ENCODE measurements at places on chromosomes 7 and 10.

DNA sequence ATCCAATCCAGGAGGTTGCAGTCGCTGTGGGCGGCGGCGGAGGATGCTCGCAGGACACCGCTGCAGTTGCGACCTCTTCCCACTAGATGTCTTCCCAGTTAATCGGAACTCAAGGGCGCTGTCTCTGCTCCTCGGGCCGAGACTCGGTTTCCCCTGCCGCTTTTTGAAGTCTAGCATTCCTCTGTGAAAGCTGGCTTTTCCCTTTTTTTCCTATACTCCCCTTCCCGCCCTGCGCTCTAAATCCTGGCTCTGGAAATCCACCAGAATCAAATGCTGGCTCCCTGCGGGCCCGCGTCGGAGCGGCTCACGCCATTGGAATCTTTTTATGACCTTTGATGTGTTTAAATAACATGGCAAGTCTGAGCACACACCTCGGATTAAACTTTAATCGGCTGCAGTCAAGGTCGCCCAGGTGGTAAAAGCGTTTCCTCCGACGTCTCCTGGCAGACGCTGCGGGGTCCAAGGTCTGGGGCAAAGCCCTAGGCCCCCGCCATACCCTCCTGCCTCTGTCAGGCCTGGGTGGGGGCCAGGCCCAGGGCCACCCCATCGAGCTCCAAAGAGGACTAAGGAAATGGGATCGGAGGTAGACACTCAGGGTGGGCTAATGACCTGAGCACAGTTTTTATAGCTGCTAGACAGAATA, 10.7 kb upstream of the HOXA13 start:
- DNase-seq: no peak

GRCh38 chr7:70972693-70973092, 159.3 kb upstream of the GALNT17 start:
- DNase-seq: no peak

- DNase-seq: no peak
Measured at GRCh38 chr10:116765648-116766081, 23.3 kb upstream of the HSPA12A start.

- no peak for DNase-seq
Measured at GRCh38 chr10:35909121-35909720, 267.1 kb upstream of the FZD8 start.

- DNase-seq: peak; percentile 49
Measured at GRCh38 chr10:45001381-45002148, 842 bp downstream of the ZNF22 start.

DNA sequence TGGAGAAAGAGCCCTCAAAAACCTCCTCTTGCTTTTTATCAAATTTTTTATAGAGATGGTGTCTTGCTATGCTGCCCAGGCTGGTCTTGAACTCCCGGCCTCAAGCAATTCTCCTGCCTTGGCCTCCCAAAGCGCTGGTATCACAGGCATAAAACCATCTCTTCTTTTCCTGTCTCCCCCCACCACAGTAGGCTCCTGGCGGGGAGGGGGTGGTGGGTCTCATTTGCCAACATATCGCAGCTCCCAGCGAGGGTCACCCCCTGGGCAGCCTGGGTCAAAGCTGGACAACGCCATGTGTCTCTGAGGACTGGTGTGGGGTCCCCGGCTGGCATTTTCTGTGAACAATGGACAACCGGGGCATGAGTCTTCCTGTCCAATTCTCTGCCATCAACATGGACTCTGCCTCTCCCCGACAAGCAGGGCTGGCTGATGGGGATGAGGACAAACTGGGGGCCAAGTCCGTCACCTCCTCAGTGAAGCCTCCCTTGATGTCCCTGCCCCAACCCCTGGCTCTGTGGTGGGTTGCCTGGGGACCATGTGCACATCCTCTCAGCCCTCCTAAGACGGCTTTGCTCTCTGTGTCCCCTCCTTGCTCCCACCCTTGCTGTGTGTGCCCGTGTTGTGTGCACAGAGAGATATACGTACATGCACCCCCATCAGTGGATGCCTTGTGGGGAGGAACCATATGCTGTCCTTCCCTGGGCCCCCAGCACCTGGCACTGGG, 86.4 kb upstream of the GNA12 start:
- no peak for DNase-seq

- DNase-seq: no peak
Measured at GRCh38 chr10:60044971-60045370, 138.6 kb upstream of the CCDC6 start.

- DNase-seq: no peak
Measured at GRCh38 chr10:34018129-34018528, 683.7 kb upstream of the NRP1 start.

- DNase-seq: no peak
Measured at GRCh38 chr10:13072339-13072738, 27.6 kb upstream of the OPTN start.

GRCh38 chr10:42933448-42934340, 143.2 kb upstream of the RET start:
- peak; percentile 24 for DNase-seq

GRCh38 chr10:133334503-133335245, 2.0 kb downstream of the CALY start:
- no peak for DNase-seq

DNA sequence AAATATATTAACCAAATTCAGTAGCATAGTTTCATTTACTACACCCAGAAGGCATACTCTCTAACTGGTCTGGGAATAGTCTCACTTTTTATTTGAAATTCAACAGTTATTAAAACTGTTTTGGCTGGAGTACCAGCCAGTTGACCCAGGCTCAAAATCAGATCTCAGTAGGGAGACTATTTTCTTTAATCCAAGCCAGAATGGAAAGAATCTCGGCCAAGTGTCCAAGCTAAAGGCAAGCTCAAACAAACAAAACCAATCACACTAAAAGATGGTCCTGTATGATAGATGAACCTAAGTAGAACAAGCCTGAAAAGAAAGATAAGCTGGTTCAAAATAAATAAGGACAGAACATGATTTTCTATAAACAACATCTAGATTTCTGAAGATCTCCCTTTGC, 259.6 kb upstream of the POM121L12 start:
- no peak for DNase-seq

- DNase-seq: no peak
Measured at GRCh38 chr7:114026486-114027089, 107.8 kb upstream of the PPP1R3A start.

DNA sequence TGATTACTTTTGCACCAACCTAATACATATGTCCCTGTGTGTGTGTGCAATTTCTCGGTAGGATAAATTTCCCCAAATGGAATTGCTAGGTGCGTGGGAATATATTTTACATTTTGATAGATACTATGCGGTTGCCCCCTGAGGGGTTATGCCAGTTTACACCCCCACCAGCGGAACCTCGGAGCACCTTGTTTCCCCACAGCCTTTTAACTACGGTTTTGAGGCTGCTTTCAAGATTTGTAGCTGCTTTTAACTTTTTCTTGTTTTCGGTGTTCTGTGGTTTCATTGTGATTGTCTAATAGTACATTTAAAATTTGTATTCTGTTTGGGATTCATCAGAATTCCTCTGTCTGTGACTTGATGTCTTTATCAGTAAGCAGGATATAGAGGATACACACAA, 22.0 kb downstream of the PROSER2 start:
- no peak for DNase-seq

DNA sequence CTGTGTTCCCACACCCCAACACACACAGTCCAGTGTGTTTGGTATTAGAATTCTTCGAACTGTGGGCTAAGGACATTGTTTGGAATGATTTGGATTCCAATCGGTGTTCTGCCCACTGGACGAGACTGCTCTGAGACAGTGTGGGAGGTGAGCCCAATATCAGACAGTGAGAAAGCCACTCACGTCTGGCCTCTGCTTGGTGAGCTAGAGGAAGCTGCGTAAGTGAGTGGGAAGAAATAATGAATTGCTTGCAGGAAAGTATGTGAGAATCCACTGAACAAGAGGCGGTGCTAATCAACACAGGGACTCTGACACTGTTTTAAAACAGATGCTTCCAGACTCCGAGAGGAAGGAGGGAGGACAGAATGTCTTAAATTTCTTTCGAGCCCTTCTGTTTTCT, 675.0 kb upstream of the ANKRD30A start:
- DNase-seq: peak; percentile 18

GRCh38 chr7:95737828-95738505, 34.4 kb upstream of the DYNC1I1 start:
- no peak for DNase-seq

DNA sequence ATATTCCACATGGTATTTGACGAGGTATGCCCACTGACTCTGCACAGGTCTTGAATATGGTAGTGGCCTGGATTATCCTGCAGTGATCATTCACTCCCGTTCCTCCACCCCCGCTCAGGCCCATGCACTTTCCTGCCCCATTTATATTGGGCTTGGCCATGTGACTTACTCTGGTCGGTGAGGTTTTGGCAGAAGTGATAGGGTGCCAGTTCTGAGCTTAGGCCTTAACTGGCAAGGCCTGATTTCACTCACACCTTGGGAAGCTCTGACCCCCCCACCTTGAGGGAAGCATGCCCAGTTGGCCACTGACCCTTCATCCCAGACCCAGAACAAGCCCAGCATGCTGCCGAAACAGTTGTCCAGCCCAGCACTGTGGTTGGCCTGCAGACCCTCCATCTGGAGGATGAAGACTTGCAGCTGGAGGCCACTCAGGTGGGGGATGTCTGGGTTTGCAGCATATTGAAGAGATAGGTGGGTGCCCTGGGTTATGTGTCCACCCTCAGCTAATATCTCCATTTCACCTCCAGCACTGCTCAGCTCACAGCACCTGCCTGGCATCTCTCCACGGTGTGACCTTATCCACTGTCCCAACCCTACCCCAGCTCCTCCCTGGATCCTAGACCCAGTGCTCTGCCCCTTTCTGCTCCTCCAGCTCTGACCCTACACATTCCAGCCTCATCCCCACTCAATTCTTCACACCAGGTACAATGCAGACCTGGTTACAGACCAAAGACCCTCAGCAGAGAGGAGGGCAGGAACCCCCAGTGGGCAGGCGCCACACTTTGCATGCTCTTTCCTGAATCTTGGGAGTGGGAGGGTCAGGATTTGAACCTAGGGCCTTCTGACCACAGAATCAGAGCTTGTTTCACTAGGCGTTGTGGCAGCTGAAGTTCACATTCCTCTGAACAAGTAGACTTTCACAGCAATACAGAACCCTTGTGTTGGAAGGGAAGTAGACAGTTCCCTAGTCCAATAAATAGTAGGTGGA, 138.1 kb upstream of the CHST15 start:
- no peak for DNase-seq

DNA sequence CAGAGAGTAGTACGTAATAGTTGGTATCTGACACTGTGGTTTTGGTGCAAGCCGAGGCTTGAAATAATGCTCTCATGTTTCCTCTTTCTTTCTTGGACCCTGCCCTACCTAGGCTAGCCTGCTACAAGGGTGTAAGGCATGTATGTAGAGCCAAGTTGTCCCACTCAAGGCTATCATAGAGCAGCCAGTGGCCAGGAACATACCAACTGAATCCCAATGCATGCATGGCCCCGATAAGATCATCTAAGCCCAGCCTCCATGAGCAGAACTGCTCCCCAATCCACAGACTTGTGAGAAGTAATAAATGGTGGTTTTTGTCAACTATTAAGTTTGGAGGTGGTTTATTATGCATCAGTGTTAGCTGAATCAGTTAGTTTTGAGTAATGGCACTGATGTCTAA, 250.2 kb downstream of the SH2D4B start:
- no peak for DNase-seq

DNA sequence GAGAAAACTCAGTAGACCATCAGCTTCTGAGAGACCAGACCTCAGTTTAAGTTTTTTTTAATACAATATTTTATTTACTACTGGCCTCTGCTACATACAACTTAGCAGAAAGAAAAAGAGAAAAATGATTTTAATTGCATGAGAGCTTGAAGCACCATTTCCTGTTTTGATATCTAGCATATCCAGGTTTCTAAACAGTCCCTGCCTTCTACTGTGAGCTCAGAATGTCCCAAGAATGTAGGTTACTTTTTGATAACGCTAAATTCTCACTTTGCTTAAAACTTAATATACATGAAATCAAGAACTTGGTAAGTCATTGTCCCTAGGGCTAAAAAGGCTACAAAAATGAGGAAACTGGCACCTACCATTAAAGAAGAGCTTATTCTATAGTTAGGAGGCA, 7.0 kb downstream of the TMEM243 start:
- no peak for DNase-seq

DNA sequence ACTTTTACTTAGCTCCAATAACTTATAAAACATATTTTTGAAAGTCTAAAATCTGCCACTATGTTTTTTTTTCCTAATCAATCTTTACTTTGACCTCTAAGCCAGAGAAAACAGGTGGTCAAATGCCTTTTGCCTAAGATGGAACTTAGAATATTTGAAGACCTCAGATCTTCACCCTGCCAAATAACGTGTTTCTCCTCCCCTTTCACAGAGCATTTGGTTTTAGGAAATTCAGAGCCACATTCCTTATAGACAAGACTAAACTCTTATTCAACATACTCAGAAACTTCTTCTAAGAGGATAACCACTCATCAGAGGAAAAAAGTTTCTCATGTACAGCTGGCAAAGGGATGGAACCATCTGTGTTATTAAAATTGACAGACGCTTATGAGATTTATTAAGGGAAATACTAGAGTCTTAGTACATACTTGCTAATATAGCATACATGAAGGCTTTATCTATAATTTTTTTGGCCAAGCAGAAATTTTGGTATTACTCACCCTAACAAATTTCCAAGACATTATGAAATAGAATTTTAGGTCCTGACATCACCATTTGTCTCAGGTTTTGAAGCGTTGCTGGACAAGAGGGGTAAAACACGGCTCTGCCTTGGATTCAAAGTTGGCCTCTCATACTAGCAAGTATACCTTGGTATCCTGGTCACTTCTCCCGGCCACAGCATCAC, 2.6 kb upstream of the EGFR start:
- no peak for DNase-seq

GRCh38 chr7:79352323-79352722, 101.1 kb downstream of the MAGI2 start:
- DNase-seq: no peak

DNA sequence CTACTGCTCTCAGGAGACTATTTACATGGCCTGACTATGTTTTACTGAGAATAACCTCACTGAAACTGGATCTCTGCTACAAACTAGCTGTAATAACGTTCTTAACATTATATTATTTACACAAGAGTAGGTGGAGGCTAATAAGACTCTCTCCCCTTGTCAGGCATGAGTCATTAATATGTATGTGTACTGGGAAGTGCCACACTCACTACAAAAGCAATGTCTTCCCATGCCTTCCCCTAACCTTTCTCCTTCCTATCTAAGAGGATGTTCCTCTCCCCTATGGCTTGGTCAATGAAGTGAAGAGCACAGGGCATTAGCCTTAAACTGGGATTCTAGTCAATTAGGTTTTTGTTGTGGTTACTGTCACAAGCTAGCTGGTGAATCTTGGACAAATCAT, 147.9 kb downstream of the DGKB start:
- no peak for DNase-seq

- DNase-seq: no peak
Measured at GRCh38 chr7:127820732-127821085, 168.7 kb downstream of the SND1 start.

- no peak for DNase-seq
Measured at GRCh38 chr7:86202833-86203232, 440.9 kb upstream of the GRM3 start.

GRCh38 chr7:106731646-106732444, 70.9 kb upstream of the CCDC71L start:
- DNase-seq: no peak
